8988T (cell line): ENCODE measurements at places on chromosomes 11 and 22.

- DNase-seq, result no peak
These were observed 465.5 kb downstream of the GUCY1A2 start for GRCh38 chr11:106552694-106553203.

DNA sequence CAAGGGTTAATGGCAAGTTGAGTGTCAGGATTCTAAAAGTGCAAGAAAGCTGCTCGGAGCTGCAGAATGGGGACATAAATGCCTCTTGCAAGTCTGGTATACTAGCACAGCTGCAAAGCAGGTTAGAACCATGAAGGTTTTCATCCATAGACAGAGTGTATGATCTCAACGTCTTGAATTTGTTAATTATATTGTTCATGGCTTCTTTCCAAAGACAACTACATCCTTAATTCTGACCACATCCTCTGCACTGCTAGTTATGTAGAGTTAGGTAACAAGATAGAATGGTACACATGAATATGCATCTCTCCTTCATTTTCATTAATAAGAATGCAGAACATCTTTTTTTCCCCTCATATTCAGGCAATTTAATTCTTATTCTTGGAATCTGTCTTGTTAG, 34.2 kb downstream of the EXPH5 start:
- DNase-seq, result no peak

DNA sequence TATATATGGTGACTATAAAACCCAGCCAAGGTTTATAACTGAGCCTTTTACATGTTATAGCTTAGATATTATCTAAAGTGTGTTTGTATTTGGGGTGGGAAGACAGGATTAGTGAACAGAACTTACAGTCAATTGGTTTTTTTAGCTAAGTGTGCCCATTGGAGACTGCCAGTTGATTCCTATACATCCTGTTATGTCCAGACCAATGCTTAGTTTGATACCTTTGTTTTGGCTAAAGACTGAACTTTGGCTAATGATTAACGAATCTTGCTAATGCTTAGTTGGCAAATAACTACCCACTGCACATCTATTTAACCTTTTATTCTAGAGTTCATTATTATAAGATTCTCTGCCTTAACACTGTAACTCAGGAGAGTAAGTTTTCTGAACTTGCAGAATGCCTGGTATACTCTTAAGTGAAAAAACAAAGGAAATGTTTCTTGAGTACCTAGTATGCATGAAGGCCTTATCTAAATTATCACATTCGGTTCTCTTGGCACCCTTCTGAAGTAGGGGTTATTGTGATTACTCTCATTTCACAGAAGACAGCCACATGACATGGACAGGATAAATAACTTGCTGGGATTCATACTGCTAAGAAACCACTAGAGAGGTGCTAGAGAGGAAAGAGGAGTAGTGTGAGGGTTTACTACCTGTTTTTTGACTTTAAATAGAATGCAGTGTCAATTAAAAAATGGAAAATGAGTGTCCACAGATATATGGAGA, 54.0 kb downstream of the KREMEN1 start:
- DNase-seq, result no peak

- peak; percentile 83 for DNase-seq
These were observed 603 bp upstream of the ZFTA start for GRCh38 chr11:63769042-63769713.

DNA sequence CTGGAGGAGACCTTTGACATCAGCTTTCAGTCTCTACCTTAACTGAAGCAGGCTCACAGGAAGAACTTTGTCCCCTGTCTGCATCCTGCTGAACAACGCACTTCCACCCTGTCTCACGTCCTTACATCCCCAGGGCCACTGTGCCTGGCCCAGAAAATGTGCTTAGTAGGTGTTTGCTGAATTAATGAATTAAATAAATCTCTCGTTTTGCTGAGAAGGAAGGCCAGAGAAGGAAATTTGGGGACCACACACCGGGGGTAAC, 54.3 kb upstream of the CREB3L1 start:
- no peak for DNase-seq

- no peak for DNase-seq
These were observed 160.8 kb downstream of the LDLRAD3 start for GRCh38 chr11:36104660-36104992.

- DNase-seq, result no peak
These were observed 739 bp downstream of the ZMAT5 start for GRCh38 chr22:29765905-29766631.

DNA sequence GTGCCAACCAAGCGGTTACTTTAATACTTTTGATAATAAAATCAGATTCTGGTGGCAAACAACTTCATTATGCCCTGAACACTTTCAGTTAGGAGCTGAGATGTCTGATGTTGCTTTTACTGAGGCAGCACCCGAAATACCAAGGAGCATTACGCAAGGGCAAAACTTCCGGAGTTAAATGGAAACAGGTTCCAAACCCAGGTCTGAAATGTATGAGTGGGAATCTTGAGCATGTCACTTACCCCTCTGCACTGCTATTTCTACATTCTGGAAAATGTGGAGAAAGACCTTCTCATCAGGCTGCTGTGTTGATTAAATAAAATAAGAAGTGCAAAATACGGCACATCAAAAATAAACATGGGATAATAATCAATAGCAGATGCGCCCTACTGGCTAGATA, 315.1 kb downstream of the LARGE1 start:
- DNase-seq, result no peak

DNA sequence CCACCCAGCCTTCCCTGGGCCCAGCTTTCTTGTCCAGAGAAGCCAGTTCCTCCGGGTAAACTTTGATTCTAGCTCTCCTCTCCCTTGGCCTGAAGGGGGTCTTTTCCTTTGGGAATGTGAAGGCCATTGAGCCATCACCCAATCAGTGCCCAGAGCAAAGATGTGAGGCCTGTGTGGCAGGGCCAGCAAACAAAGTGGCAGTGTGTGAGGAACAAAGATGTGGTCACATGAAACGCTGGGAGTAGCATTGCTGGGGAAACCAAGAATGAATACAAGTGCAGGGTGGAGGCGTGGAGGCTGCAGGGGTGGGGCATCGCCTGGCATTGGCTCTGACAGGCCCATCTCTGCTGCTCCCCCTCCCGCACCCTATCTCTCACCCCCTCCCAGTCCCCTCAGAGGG, 91.9 kb upstream of the BID start:
- DNase-seq, result no peak

- DNase-seq, result no peak
These were observed 620 bp downstream of the EFEMP2 start for GRCh38 chr11:65871811-65872548.

DNA sequence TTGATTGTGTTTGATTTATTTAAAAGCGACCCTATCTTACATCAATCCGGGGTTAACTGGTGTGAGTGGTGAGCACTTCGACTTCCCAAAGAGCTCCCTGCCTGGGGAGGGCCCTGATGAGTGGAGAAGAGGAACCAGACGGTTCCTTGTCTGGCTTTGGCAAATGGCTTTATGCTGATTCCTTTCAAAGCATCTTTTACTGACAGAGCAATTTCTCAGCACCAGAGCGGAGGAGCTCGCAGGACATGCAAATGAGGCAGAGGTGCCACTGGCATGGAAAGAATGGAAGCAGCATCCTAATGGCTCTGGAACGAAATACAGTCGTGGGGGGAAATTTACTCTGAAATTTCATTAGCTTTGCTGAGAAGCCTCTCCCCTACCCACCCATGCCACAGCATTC, 410.9 kb upstream of the B3GAT1 start:
- no peak for DNase-seq

- no peak for DNase-seq
These were observed 1.2 kb downstream of the P2RX3 start for GRCh38 chr11:57339328-57339727.

DNA sequence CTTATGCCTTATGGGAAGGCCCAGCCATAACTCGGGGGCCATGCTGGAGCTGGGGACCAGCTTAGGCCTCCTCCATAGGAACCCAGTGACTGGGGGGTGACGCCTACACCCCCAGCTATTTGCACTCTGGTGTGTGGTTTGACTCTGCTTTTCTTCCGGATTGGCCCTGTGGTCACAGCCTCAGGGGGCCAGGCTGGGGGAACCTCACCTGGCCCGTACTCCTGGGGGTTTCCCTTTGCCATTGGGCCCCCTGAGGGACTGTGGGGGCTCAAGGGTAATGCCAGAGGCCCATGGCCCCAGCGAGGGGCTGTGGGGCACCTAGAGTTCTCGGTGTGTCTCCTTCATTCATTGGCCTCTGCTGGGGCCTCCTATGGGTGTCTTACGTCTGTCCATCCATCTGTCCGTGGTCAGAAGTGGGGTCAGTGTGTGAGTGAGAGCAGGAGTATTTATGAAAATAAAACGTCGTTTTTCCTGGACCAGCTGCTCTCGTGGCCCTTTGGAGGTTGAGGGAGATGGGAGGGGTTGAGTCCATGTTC, 6.3 kb upstream of the SH3BP1 start:
- DNase-seq, result no peak

- no peak for DNase-seq
These were observed 80.2 kb upstream of the NARS2 start for GRCh38 chr11:78654866-78655265.

- no peak for DNase-seq
These were observed 5.0 kb upstream of the SLC1A2 start for GRCh38 chr11:35424157-35424940.

GRCh38 chr11:82995235-82995634, 76.5 kb downstream of the RAB30 start:
- DNase-seq, result no peak

DNA sequence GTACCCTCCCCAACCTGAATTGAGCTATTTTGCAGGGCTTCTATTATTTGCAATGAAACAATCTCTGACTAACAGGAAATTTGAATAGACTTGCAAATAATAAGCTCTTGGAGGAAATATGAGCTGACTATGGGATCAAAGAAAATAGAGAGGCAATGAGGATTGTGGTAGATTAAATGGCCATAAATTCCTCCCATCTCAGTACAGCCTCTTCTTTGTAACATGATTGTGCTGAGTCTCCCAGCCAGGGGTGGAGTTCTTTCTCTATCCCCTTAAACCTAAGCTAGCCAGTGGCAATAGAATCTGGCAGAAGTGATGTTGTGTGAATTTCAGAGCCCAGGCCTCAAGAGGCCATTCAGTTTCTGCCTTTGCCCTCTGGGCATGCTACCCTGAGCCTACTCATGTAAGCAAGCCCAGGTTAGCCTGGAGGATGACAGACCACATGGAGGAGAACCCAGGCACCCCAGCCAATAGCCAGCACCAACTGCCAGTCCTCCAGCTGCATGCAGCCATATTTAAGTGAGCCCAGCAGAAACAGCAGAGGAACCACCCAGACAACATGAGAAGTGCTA, 86.8 kb upstream of the TP53I11 start:
- no peak for DNase-seq

DNA sequence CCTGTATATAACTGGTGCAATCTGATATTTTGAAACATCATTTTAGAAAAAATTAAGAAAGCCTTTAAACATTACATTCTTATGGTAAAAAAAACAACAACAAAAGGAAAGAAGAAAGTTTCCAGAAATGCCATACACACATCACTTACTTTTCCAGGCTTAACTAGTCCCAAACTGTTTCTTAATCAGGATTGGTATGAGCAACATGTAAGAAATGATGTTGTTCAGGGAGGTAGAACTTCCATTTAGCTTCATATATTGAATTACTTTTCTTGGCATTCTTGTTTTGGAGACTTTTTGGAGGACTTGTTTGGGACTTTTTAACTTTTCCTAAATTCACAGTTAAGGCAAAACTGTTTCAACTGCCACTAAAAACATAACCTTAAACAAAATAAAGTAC, 791.5 kb downstream of the METTL15 start:
- DNase-seq, result no peak

DNA sequence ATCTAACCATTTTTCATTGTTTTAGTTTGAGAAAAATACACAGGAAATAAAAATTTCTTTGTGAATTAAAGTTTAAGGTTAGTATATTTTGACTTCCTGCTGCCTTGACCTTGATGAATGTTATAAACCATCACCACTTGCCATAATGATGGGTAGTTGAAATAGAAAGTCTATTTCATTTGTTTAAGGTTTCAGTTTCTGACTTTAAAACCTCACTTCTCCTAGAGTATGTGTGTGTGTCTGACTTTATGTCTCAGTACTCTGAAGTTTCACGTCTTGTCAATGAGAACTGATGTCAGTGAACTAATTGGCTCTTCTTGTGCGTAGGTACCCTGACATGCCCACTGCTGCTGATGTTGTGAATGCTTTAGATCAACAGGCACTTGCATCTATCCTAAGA, 188.2 kb downstream of the METTL15 start:
- DNase-seq, result no peak

GRCh38 chr22:17794726-17795542, 20.7 kb upstream of the BID start:
- DNase-seq, result no peak

- DNase-seq, result no peak
These were observed 1.3 kb upstream of the FAM118A start for GRCh38 chr22:45308391-45308956.
